ENCODE measurements at places on chromosomes 5 and 9.
A peak's percentile ranks its signal among the peaks of the same experiment; 100 is the strongest.

- no peak for DNase-seq
Observed at GRCh38 chr9:27447031-27447683, 76.9 kb upstream of the IFNK start.

- DNase-seq, result peak; percentile 54
Observed at GRCh38 chr9:33778700-33779351, 16.5 kb upstream of the PRSS3 start.

DNA sequence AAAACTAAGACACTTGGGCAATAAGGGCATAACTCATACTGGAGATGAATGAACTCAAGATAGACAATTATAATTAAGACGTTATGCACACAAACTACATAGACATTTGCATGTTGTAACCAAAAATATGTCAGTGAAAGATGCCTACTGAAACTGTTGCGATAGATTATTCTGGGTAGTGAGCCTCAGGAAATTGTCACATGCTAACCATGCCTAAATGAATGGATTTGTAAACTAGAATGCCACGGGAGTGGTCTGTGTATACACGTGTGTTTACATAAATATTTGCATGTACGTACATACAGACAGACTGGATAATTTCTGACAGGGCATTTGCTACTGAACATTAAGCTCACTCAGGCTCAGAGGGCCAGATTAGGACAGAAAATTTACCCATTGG is 1.2 kb downstream of the NIPSNAP3B start:
- DNase-seq, result no peak

DNA sequence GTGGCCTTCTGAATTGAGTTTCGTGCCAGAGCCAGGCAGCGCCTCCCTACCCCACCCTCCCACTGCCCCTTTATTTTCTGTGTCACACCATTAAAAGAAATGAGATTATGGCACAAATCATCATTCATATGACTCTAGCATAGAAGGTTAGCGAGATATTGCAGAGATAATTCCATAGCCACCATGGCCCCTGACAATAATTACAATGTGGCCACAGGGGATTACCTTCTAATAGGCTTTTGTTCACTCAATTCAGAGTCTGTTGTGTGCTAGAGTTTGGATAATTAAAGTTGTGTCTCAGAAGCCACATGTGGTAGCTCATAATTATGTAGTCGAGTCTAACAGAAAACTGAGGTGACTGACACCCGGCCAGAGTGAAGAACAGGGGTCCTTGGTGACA is 428.1 kb downstream of the ARHGEF28 start:
- no peak for DNase-seq

DNA sequence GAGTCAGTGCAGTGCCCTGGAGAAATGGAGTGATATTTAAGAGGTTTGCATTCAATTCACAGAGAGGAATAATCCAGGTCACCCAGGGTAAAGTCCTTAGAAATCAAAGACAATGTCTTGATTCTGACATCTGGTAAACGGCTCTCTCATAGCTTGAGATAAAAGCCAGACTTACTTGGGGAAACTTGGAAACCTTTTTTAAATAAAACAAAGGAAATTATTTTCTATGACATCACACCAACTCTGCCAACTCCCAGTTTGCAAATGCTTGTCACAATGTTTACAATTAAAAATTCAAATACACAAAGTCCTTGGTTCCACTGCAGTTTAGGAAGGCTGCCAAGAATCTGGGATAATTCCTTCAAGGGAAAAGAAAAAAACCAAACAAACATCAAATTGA is 255.1 kb upstream of the NREP start:
- no peak for DNase-seq

DNA sequence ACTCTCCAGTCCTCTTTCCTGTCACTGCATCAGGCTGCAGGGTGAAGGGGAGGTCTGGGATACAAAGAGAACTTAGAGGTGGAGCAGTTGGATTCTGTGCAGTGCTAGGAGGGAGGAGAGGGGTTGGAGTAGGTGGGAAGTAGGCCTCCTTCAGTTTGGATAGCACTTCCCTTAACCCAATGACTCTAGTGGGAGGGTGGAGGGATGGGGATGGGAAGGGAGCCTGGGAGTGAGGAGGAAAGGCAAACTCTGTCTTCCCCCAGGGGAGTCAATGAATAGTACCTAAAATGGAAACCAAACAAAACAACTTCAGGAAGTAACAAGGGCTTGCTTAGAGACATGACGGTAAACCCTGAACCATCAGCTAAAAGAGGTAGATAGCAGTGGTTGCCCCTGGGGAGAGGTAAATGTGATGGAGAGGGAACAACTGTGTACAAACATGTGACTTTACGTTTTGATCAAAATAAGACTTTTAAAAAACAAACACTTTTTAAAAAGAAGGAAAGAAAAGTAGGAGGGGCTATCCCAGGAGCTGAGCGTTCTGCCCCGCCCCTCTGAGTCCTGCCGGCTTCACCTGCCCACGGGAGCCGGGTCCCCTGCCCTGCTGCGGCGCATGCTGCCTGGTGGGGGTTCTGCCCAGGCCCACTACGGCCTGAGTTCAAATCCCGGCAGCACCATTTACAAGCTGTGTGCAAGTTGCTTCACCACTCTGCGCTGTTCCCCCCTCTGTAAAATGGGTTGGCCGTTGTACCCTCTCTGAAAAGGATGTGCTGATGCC is 30.9 kb downstream of the GSN start:
- DNase-seq, result no peak

DNA sequence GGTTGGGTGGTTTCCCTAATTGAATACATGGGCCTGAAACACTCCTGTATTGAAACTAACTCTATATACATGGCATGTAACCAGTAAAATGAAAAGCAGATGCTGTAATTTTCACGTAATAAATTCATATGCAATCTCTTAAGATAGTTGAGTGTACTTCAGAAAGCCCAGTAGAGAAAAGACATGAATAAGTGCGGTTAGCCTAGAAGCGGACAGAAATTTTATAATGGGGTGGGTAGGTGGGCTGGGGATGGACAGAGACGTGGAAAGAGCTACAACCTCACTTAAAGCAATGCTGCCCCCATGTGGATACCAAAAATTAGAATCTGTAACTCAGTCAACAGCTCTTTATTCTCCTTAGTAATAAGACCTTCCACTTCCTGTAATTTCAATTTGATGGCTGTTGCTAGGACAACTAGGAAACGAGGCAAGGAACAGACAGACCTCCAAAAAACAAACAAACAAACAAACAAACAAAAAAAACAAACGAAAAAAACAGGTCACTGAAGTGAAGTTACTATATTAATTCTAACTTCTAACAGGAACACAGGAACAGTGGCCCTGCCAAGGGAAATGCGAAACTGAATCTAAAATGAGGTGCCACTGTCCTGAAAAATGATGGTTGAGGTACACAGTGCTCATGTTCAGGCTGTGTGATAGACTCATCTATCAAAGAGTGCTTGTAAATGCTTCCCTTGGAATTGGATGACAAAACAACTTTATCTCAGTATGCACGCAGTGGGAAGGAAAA is 103.4 kb upstream of the GNA14 start:
- DNase-seq, result peak; percentile 12

GRCh38 chr5:66856041-66856805 is 260.0 kb downstream of the MAST4 start:
- no peak for DNase-seq

GRCh38 chr5:35096216-35096615 is 48.5 kb upstream of the AGXT2 start:
- DNase-seq, result no peak

GRCh38 chr9:80926611-80927010 is 762.7 kb downstream of the TLE1 start:
- no peak for DNase-seq

Data from stimulated activated CD4-positive, alpha-beta T cell treated with anti-CD3 and anti-CD28 coated beads, Interleukin-4, amount 100 ng/mL, for 24 hours (primary cell).